ENCODE measurements at places on chromosomes 3 and 15. TPM values are rescaled to one million over a fixed set of nuclear protein-coding genes. Genes with fewer than 3 reads are reported as not detected.

Gene ALS2CL
- 74.4 TPM for total RNA-seq

Gene GOLGA8Q
- 0.52 TPM for total RNA-seq

Gene ATP1B3
- total RNA-seq, result 166 TPM

Gene GNB5
- total RNA-seq, result 18.9 TPM

Gene DUOX1
- total RNA-seq, result 265 TPM

DNA sequence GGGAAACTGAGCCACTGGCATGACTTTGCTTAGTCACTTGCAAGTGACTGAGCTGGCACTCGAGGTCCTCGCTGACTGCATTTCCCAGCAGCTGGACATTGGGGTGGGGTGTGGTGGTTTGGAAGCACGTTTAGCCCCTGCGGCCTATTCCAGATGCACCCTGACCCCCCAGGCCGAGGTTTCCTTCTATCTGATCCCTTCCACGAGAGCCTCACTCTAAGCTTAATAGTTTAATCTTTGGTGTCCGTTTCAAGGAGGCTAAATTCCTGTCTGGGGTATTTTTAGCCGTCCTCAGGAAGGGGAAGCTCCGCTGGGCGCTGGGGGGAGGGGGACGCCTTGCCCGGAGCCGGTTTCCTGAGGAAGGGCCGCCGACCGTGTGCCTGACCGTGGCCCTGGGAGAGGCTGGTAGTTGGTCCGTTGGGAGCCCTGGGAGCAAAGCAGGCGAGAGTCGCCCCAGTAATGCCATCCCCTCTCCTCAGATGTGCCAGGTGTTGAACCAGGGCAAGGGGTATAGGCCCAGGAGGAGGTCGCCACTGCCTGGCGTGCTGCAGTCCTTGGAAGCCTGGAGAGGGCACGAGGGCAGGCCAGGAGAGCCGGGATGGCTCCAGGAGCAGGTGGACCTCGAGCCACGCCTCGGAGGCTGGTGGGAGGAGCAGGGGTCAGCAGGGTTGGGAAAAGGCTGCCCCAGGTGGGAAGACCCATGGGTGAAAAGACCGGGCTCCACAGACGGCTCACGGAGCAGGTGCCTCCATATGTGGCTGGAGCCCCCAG lies 37.2 kb downstream of the IDH2 start:
- peak; percentile 95 for DNase-seq
- H3K36me3 ChIP-seq, result peaks cover 28% of the 10 kb centered on the region
- peak overlapping the region; percentile 96 for H3K27ac ChIP-seq
- peaks cover 37% of the 10 kb centered on the region for H3K4me1 ChIP-seq
- no peaks in the 10 kb centered on the region for H3K27me3 ChIP-seq

GRCh38 chr15:90364251-90364650 lies 12.2 kb downstream of the ZNF774 start:
- no peak overlapping the region for H3K4me3 ChIP-seq
- H3K36me3 ChIP-seq, result no peaks in the 10 kb centered on the region
- peaks cover 11% of the 10 kb centered on the region for H3K4me1 ChIP-seq
- no peaks in the 10 kb centered on the region for H3K27me3 ChIP-seq
- DNase-seq, result no peak
- no peak overlapping the region for H3K27ac ChIP-seq

GRCh38 chr3:82957696-82958095 lies 1196.3 kb upstream of the GBE1 start:
- no peaks in the 10 kb centered on the region for H3K27me3 ChIP-seq
- no peaks in the 10 kb centered on the region for H3K36me3 ChIP-seq
- H3K4me1 ChIP-seq, result no peaks in the 10 kb centered on the region
- H3K27ac ChIP-seq, result no peak overlapping the region
- DNase-seq, result peak; percentile 43

- H3K27me3 ChIP-seq, result no peaks in the 10 kb centered on the region
- peaks cover 39% of the 10 kb centered on the region for H3K4me1 ChIP-seq
- H3K27ac ChIP-seq, result no peak overlapping the region
Measured at GRCh38 chr3:52091586-52092270, 35.4 kb upstream of the DUSP7 start.

DNA sequence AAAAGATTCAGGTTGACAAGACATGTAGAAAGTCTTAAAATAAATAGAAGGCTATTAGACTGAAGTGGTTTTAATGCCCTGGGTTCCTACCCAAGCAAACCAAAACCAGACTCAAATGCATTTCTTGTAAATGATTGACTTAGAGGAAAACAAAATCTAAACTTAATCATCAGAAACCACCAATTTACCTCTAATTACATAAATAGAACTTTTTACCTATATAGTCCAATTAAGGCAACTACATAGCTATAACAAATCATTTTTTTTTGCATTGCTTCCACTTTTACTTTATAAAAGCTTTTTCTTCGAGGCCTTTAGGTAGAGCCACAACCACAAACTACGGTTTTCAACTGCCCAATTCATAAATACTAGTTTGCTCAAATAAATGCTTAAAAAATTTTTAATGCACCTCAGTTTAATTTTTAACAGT lies 231.3 kb upstream of the ARHGEF26 start:
- H3K36me3 ChIP-seq, result no peaks in the 10 kb centered on the region
- no peak overlapping the region for H3K4me3 ChIP-seq
- H3K27ac ChIP-seq, result no peak overlapping the region
- no peaks in the 10 kb centered on the region for H3K27me3 ChIP-seq

GRCh38 chr3:126533506-126533905 lies 9.6 kb downstream of the CHST13 start:
- no peak overlapping the region for H3K4me3 ChIP-seq
- H3K27me3 ChIP-seq, result peaks cover 19% of the 10 kb centered on the region
- H3K36me3 ChIP-seq, result no peaks in the 10 kb centered on the region
- no peaks in the 10 kb centered on the region for H3K4me1 ChIP-seq
- DNase-seq, result no peak

- DNase-seq, result no peak
- H3K36me3 ChIP-seq, result no peaks in the 10 kb centered on the region
- no peak within 1 kb of the TSS for H3K27ac ChIP-seq
- peaks cover 79% of the 10 kb centered on the region for H3K27me3 ChIP-seq
- H3K4me1 ChIP-seq, result peaks cover 36% of the 10 kb centered on the region
Measured at GRCh38 chr3:71784914-71785531, at the start of gene PROK2. Gene PROK2 (minus strand): TSS chr3:71785148. CDS start chr3:71785052, 96 bp downstream.
